ENCODE measurements at places on chromosomes 7 and 10.

DNA sequence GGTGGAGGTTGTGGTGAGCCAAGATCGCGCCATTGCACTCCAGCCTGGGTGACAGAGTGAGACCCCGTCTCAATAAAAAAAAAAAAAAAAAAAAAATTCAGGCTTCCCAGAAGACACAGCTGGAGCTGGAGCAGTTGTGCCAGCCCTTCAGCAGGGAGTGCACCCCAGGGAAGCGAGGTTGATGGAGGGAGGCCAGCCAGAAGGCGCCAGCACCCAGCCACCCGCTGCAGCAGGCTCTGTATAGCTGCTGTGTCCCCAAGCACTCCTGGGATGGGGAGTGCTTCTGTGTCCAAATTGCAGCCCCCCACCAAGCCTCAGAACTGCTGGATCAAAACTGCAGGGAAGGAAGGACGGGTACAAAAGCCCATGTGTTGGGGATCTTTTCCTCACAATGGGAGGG is 47.8 kb downstream of the COBL start:
- DNase-seq = no peak

DNA sequence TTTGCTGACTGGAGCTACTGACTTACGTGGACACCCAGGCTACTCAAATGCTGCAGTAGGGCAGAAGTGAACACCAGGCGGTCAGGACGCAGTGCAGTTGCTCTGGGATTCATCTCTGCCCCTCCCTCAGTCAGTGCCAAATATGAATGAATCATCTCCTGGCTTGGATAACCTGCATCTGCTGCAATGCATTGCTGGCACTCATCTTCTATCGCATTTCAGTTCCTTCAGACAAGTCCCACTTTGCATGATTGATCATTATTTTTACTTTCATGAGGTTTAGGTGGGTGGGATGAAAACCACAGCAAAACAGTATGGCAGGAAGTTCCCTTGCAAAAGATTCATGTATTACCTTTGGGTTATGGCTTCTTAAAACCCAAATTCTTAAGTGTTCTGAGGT is 224.6 kb upstream of the NRP1 start:
- no peak for DNase-seq

DNA sequence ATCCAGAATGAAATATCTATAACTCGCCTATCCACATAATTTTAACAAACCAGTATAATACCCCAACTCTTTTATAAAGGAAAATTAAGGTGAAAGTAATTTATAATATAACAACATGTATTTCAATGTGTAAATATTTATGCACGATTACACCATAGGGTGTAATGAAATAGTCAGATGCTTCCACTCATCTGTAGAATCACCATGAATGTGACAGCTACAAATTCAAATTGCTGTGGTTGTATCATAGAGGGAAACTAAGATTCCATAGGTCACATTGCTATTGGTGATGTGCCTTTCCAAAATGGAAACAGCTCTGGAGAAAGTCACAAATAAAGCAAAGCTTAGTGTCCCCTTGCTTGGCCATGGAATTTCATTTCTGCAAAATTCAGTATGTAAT is 95.7 kb downstream of the CPED1 start:
- no peak for DNase-seq

DNA sequence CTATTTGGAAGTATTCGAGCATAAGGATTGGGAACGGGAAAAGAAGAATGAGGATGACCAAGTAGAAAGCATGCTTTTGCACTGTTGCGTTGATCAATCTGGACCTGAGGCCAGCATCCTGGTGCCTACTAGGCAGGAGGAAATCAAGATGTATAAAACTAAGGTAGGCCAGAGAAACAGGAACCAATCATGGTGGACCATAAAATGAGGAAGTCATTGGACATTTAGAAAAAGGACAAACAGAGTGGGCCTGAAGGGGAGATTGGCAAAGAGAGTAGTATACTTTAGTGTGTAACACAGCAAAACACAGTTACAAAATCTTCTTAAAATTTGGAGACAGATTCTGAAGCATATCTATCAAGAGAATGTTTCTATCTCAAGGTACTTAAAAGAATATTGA is 171.1 kb upstream of the FZD1 start:
- DNase-seq = no peak

DNA sequence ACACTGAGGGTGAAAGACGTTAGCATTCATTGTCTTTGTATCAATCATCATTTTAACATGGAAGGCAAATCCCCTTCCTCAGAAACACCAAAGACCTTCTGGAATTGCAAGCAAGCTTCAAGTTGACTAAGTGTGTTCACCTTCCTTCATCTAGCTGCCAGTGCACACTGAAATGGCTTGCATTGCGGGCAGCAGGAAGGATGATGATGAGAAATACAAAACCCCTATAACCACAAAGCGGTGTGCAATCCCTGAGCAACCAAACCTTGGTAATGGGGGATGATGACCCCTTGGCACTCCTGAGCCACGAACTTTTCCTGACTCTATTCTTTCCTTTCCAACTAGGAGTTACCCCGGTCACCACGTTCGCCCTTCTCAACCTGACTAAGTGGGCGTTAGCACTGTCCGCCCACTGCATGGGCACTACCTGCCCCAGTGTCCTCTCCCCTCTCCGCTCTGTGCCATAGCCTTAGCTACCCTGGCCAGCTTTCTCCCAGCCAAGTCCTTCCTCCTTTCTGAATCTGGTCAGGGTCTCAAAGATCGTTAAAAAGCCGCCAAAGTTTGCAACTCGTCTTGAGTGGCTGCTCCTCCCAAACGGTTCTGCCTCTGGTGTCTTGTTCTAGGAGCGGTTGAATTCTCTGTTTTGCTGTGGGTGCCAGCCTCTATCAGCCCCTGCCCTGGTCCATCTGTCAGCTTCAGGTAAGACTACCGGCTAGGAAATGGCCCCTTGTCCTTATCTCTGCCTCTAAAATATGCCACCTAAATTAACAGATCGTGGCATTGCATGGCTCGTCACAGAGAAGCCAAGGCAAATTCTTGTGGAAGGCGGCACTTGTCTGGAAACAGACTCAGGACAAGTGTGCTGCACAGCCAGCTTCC is 586 bp upstream of the AOC1 start:
- DNase-seq = no peak

- DNase-seq = peak; percentile 64
These were observed 760 bp downstream of the CBX3 start for GRCh38 chr7:26202019-26202990.

Data from activated CD8-positive, alpha-beta memory T cell treated with anti-CD3 and anti-CD28 coated beads, Interleukin-2, amount 50 U/mL, for 4 hours (primary cell).